M059J (cell line): ENCODE measurements at places on chromosomes 3 and 15. TPM values are rescaled to one million over a fixed set of nuclear protein-coding genes. Genes with fewer than 3 reads are reported as not detected.
A peak's percentile ranks its signal among the peaks of the same experiment; 100 is the strongest.

- DNase-seq = no peak
These were observed 40.6 kb upstream of the IREB2 start for GRCh38 chr15:78397382-78397781.

DNA sequence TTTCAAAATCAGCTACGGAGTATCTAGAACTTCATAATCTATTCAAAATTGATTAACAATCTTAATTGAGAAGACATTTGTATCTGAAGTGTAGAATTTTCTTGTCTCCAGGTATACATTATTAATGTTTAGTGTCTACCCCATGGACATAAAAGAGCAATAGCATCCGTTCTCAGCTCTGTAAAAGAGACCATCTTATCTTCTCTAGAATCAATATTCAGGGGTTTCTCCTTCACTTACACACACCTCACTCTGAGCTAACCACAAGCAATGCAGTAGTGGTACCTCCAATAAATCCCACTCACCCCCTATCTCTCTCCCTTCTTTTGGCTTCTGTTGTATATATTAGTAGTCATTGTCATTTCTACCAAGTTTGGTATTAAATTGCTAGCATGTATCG is 16.2 kb downstream of the MBNL1 start:
- DNase-seq = no peak

OXSM gene
- 10.2 and 21.8 TPM in 2 replicates for total RNA-seq

LRRN1 gene
- total RNA-seq = 1.3 and 1.6 TPM in 2 replicates

ADAMTS9 gene
- 0.15 TPM in 2 replicates for total RNA-seq

- no peak for DNase-seq
These were observed 454.7 kb downstream of the SQOR start for GRCh38 chr15:46089467-46089935.

DNA sequence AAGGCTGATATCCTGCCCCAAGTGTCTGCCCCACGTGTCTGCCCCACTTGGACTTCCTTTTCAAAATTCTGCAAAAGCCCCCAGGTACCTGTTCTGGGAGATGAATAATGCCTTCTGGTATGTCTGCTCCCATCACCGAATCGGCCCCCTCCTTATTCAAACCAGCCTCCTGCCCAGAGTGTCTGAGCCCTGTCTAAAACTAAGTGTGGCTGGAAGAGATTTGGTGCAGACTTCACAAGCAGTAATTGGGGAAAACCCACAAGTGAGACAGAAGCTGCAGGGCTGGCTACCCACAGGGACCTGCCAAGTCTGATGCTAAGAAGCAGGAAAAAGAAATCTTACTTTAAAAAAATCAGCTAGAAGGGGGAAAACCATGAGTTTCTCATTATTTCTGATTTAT is 85.1 kb downstream of the DUT start:
- no peak for DNase-seq

KCNH8 gene
- total RNA-seq = not detected in 2 replicates

DNA sequence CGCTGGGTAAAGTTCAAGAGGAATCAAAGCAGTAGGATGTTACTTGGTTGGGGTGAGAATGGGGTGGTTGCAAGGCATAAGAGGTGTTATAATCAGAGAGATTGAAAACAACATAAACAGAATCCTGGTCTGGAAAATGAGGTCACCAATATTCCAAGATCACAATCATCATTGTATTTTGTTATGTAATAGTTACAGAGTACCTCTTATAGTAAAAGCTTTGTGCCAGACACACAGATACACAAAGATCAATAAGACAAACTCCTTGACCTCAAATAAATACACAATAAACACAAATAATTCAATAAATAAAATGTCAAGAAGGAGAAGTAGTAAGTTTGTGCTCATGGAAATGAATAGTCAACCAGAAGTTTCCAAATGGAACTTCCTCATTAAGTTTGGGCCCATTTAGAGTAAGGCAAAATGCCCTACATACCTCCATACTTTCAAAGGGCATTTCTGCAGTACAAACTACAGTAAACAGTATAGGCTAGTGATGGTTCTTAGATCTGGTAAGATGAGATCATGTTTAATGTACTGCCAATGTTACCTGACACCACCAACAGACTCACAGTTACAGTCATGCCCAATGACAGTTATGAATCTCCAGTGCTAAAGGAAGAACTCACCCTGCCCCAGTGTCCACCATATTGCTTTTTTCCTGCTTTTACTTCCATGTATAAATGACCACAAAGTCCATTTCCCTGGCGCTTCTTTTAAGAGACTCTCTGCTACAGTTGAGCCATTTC is 93.4 kb downstream of the KCNMB2 start:
- peak; percentile 34 for DNase-seq

GRCh38 chr3:143182866-143183664 is 63.5 kb downstream of the CHST2 start:
- no peak for DNase-seq

DNA sequence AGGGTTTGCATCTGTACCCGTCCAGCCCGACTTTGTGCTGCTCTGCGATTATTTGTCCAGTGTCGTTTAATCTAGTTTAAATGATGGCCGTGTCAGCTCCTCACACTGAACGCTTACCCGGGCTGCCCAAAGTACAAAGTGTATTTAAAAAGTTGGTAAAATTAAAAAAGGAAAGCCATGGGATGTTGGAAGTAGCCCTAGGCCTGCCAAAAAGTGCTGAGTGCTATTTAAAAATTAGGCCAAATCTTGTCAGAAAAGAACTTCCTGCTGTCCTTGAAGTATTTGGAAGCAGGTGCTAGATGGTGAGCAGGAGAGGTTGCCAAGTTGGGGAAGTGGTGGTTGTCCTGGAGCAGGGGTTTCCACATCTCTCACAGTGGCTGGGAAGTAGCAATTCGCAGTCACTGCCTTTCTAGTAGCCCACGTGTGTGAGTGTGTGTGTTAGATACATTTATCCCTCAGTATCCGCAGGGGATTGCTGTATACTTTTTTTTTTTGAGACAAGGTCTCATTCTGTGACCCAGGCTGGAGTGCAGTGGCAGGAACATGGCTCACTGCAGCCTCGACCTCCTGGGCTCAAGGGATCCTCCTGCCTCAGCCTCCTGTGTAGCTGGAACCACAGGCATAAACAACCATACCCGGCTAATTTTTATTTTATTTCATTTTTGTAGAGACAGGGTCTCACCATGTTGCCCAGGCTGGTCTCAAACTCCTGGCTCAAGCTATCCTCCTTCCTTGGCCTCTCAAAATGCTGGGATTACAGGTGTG is 664 bp downstream of the PPCDC start:
- DNase-seq = peak; percentile 40

CXCR6 gene
- total RNA-seq = not detected in 2 replicates

DNA sequence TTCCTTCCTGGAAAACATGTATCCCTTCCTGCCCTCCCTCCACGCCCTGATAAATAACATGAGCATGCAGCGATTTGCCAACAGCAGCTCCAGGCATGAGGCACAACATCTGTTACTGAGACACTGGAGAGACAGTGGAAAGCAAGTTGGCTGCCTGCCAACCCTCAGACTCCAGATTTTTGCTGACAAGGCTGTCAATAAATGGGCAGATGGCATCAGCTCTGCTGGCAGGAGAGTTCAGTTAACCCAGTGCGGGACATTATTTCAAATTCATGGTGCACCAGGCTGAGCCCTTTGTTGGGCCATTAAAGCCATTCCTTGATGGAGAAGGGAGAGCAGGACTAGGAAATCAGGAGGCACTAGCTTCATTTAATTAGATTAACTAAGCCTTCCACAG is 293.3 kb downstream of the MEX3B start:
- DNase-seq = no peak

- DNase-seq = peak; percentile 74
These were observed 22.0 kb downstream of the RAB27A start for GRCh38 chr15:55267401-55268175.

DNA sequence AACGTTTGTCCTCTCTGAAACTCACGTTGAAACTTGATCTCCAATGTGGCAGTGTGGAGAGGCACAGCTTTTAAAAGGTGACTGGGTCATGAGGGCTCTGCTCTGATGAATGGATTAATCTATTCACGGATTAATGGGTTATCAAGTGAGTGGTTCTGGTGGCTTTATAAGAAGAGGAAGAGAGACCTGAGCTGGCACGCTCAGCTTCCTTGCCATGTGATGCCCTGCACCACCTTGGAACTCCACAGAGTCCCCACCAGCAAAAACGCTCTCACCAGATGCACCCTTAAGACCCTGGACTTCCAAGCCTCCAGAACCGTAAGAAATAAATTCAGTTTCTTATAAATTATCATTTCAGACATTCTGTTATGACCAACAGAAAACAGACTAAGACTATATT is 2.6 kb downstream of the PPP1R2 start:
- no peak for DNase-seq

SH3BP5 gene
- 9.2 and 9.9 TPM in 2 replicates for total RNA-seq

GRCh38 chr3:127915115-127915936 is at the start of gene KBTBD12:
Gene KBTBD12, plus strand, starts transcription at chr3:127915232. Its CDS starts 7,830 bp downstream, at chr3:127923062.
- peak; percentile 36 for DNase-seq

DNA sequence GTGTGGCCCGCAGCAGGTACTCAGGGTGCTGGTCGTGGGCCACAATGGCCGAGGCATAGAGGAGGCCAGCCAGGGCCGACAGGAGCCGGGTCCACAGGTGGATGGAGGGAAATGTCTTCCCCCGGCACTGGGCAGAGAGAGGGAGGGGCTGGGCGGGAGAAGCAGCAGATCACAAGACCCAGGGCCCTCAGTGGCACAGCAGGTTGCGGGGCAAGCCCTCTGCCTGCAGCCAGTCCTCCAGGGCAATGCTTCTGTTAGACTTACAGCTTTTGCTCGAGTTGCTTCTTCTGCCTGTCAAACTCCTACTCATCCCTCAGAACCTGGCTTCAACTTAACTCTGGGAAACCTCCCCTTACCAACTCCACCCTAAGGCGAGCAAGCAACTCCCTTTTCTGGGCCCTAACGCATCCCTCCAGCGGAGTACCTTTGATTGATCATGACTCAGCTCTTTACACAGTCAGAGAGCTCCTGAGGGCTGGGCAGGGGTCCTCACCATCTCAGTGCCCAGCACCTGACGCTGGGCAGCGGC is 16.0 kb downstream of the TMEM44 start:
- DNase-seq = no peak

TRIM59 gene
- total RNA-seq = 17.4 and 17.8 TPM in 2 replicates

DNA sequence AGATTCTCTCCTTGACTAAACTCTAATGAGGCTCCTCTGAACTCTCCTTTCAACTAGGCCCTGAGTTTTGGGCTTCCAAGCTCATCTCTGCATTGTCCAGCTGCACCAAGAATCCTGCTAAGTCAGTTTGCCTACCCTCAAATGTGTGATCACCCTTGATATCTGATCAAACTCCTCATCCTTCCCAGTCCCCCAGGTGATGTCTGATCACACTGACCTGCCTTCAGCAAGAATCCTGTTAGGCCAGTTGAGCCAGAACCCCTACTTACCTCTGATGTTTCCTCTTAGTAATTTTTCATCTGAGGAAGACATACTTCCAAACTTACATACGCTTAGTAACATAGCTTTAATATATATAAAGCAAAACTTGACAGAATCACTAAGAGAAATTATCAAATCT is 28.8 kb downstream of the SUMF1 start:
- DNase-seq = no peak

PARP15 gene
- 0.20 TPM in 1 of 2 replicates, not detected in the other for total RNA-seq

GNAT1 gene
- not detected in 2 replicates for total RNA-seq

KIAA1143 gene
- 12.1 and 17.5 TPM in 2 replicates for total RNA-seq

DNA sequence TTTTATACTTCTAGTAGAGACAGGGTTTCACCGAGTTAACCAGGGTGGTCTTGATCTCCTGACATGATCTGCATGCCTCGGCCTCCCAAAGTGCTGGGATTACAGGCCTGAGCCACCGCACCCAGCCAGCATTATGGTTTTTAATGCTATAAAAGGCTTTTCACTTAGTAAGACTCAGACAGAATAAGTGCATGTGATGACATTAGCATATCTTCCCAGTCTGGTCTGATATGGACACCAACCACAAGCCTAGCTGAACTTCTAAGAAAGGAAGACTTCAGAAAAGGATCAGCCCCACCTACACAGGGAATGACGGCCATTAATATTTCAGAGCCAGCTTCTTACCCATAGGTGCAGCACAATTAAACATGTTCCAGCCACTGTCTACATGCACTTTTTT is 27.0 kb downstream of the GRK7 start:
- DNase-seq = no peak

SV2B gene
- not detected in 2 replicates for total RNA-seq

DNA sequence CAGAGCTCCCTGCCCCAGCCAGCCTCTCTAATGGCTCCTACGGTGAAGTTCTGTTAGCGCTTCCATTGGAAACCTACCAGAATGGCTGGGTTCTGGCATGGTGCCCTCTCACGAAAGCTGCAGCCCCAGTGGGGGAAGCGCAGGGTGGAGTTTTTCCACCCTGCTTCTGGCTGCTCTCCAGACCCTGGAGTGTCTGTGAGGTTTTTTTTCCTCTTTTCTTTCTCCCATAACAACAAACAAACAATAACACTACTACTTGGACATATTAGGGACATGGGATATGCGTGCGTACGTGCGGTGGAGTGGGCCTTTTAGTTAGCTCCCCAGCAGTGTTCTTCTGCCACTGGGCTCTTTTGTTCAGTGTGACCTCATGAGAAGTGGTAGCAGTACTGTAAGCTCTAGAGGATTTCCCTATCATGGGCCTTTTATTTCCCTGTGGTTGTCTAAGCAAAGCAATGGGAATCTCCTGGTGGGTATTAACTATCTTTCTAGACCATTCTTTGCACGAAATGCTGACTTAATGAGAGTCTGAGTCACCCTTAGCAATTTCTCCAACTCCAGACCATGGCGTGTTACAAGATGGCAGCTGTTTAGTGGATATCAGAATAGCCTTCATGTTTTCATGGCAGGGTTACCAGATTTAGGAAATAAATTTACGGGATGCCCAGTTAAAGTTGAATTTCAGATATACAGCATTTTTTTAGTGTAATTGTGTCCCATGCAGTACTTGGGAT is 161.9 kb downstream of the FNDC3B start:
- peak; percentile 99 for DNase-seq

FOXL2NB gene
- 1.4 and 2.6 TPM in 2 replicates for total RNA-seq

DNA sequence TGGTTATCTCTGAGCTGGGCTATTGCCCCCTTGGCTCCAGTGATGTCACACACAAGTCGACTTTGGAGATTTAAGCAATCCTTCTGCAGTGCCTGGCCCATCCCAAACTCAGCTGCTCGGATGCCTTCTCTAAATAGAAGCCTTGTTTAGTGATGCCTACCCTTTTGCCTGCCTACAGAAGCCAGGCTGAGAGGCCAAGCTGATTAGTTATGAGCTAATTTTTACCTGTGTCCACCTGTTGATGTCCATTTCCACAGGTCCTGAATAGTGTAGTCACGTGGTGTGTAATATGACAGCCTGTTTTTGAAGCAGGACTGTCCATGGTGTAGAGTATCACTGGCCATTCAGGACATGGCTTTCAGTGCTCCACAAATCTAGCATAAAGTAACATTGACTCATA is 45.5 kb downstream of the SSUH2 start:
- DNase-seq = no peak

- DNase-seq = peak; percentile 13
These were observed 262.7 kb upstream of the GADL1 start for GRCh38 chr3:31157047-31157694.

DNA sequence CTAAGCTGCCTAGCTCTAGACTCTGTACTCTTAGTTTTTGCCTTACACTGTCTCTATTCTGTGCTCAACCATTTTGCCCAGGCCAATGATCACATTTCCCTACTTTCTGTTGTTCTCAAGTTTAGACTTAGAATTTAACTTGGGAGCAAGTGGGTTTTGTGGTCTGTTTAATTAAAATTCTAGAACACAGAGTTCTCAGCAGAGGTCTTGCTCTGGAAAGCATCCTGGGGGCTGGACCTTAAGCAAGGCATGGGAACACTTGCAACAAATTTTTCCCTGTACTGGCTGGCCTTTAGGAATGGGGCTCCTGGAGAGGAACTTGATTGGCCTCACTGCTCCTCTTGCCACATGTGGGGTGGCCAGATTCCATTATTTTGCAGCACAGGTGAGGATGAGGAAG is 236.3 kb upstream of the LRTM1 start:
- peak; percentile 36 for DNase-seq
